ENCODE measurements at places on chromosomes 7 and 10. TPM values are rescaled to one million over a fixed set of nuclear protein-coding genes. Genes with fewer than 3 reads are reported as not detected.

Gene TMEM140
- 36.5 TPM for total RNA-seq

Gene SLC29A4
- 0.45 TPM for total RNA-seq

Gene ARPC1A
- total RNA-seq, result 68.9 TPM

Gene PRSS1
- total RNA-seq, result not detected

Gene ABCB4
- total RNA-seq, result not detected

Gene PRR15
- total RNA-seq, result not detected

Gene CREM
- total RNA-seq, result 154 TPM

Gene METTL27
- 3.3 TPM for total RNA-seq

Gene DLX5
- total RNA-seq, result not detected

DNA sequence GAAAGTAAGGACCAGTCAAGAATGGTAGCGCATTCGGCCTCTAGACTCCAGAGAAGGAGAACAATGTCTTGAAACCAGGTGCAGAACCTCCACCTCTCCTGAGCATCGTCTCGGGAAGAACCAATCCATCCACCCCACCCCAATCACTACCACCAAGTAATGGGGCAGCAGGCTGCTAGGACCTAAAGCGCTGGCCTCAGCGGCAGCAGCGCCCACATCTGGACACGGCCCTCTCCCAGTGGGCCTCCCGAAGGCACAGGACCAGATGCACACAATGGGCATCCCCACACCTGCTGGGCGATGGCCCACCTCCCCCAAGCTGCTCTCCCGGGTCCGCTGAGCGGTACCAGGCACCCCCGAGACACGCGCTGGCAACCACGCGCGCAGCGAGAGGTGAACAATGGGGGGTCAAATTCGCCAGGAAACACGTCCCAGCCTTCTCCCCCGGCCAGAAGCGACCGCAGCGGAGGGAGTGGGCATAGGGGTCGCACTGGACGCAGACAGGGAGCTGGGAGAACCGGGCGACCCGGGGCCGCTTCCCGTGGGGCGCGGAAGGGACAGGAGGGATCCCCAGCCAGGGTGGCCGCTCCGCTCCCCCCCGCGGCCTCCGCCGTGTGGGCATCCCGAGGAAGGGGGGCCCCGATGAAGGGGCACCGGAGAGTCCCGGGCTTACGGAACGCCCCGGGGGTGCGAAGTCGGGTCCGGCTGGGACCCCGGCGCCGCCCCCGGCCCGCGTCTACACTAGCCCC, 506 bp downstream of the CTTNBP2 start:
- H3K27me3 ChIP-seq, result peaks cover 35% of the 10 kb centered on the region
- no peak overlapping the region for H3K4me3 ChIP-seq
- no peak overlapping the region for H3K27ac ChIP-seq
- H3K36me3 ChIP-seq, result no peaks in the 10 kb centered on the region
- no peak for DNase-seq

GRCh38 chr7:73817121-73817520, 13.7 kb upstream of the CLDN4 start:
- H3K36me3 ChIP-seq, result no peaks in the 10 kb centered on the region
- no peaks in the 10 kb centered on the region for H3K4me1 ChIP-seq
- DNase-seq, result no peak
- no peak overlapping the region for H3K4me3 ChIP-seq
- H3K27me3 ChIP-seq, result peaks cover 8% of the 10 kb centered on the region

DNA sequence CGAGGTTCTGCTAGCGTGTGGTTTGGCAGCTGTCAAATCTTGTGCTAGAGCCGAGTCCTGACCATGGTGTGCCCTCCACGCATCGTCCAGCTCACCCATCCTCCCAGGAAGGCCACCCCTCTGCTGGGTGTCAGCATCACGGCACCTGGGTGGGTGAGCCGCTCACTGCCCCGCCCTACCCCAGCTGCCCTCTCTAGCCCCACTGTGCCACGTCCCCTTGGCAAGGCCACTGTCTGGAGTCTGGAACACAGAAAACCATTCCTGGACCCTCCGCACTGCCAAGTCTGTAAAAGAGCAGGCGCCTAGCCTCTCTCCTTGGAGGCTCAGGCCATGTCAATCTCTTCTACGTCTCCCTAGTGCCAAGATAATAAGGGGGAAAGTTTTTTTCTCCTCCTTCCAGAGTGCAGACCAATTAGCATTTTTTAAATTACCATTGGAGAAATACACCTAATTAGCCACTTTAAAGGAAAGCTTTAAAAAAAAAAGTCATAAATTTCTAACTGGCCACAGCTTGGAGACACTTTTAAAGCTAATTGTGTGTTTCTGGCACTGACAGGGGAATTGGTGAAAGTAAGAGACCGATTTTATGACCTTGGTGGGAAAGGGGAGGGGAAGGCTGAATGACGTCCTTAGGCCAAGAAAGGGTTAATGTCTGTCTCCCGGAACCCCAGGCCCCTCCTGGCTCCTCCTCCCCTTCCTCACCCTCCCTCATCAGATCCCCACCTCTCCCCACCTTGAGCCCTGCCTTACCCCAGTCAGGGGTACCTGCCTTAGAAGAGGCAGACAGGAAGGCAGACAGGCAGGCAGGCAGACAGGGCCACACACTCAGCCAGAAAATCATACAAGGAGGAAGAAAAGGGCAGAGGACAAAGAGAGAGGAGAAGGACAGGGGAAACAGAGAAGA, 151.2 kb downstream of the PLXNA4 start:
- H3K27me3 ChIP-seq, result peaks cover 26% of the 10 kb centered on the region
- H3K36me3 ChIP-seq, result peaks cover 14% of the 10 kb centered on the region
- DNase-seq, result no peak
- peaks cover 22% of the 10 kb centered on the region for H3K4me1 ChIP-seq

DNA sequence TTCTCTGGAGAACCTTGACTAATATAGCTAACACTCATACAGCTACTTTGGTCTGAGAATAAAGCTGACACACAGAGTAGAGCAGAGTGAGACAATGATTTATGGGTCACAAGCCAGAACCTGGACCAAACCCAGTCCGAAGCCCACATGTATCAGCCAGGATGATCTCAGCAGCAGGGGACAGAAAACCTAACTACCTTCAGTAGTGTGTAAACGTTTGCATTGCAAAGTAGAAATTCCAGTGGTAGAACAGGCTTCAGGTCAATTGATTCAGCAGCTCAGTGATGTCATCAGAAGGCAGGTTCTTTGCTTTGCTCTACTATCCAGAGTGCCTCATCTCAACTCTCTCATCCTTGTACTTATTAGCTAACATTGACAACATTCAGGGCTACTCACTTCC, 62.5 kb upstream of the PALS2 start:
- DNase-seq, result no peak
- peaks cover 6% of the 10 kb centered on the region for H3K27me3 ChIP-seq
- H3K4me1 ChIP-seq, result no peaks in the 10 kb centered on the region
- no peak overlapping the region for H3K27ac ChIP-seq
- no peaks in the 10 kb centered on the region for H3K36me3 ChIP-seq
- no peak overlapping the region for H3K4me3 ChIP-seq

GRCh38 chr7:5476001-5476400, 52.4 kb upstream of the TNRC18 start:
- H3K36me3 ChIP-seq, result no peaks in the 10 kb centered on the region
- no peak for DNase-seq
- H3K27ac ChIP-seq, result no peak overlapping the region
- peaks cover 6% of the 10 kb centered on the region for H3K4me1 ChIP-seq
- H3K27me3 ChIP-seq, result no peaks in the 10 kb centered on the region

DNA sequence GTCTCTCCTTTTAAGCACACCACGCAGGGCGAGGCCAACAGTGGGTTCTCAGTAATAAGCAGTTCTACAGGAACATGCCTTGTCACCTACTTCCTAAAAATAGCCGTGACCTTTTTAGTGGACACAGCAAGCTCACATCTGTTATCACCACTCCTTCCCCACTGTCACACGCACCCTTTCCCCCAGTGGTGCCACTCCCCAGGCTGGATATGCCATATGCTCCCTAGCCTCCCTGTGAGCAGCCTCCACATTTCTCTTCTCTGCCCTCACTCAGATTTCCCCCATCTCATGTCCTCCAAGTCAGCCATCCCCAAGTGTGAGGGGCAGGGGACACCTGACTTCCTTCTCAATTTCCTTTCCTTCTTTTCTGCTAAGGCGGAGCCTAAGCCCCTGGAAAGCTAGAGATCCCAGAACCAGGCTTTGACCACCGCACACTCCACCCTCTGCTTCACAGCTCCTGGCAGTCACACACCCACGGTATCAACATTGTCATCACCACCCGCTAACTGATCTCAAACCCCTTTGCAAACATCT, 3.7 kb downstream of the ANXA11 start:
- no peaks in the 10 kb centered on the region for H3K27me3 ChIP-seq
- peaks cover 43% of the 10 kb centered on the region for H3K36me3 ChIP-seq
- peak overlapping the region; percentile 80 for H3K27ac ChIP-seq
- peak overlapping the region; percentile 31 for H3K4me3 ChIP-seq

- H3K4me1 ChIP-seq, result no peaks in the 10 kb centered on the region
- H3K4me3 ChIP-seq, result no peak overlapping the region
- no peak for DNase-seq
- no peaks in the 10 kb centered on the region for H3K27me3 ChIP-seq
- no peaks in the 10 kb centered on the region for H3K36me3 ChIP-seq
- no peak overlapping the region for H3K27ac ChIP-seq
These were observed 401.2 kb downstream of the THSD7A start for GRCh38 chr7:11430841-11431240.

GRCh38 chr10:87054373-87055295, 34.5 kb downstream of the FAM25A start:
- no peak overlapping the region for H3K4me3 ChIP-seq
- DNase-seq, result no peak
- H3K4me1 ChIP-seq, result peaks cover 2% of the 10 kb centered on the region
- no peaks in the 10 kb centered on the region for H3K27me3 ChIP-seq
- peaks cover 53% of the 10 kb centered on the region for H3K36me3 ChIP-seq
- no peak overlapping the region for H3K27ac ChIP-seq

DNA sequence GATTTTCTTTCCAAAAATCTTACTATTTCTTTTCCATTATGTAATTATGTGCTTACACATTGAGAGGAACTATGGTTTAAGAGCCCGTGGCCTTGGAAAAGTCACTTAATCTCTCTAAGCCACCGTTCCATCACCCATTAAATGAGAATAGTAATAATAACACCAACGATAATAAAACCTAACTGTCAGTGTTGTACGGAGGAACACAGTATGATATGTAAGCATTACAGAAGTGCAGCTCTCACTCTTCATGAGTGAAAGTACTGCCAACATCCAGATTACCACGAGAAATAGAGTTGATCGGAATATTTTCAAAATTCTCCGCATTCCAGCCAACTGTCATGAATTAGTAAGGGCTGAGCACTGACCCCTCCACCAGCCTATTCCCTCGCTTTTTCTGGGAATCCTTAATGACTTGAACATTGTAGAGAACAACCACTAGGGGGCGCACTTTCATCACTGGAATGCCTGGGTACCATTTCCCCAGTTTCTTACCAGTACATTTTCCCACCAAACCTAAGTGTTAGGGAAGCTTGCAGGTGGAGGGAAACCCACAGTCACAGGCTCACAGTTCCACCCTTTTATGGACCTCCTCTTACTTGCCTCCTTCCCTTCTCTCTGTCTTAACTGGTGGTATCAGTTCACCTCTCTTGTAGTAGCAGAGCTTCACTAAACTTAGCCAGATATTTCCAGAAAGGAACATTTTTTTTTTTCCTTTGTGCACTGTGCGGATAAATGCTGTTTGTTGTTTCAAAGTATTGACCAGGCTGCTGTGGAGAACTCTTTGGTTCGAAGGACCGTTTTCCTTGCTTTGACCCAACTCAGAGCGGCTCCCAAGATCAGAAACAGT, 27.8 kb downstream of the NKX2-3 start:
- peak; percentile 37 for DNase-seq
- H3K36me3 ChIP-seq, result no peaks in the 10 kb centered on the region
- H3K4me3 ChIP-seq, result no peak overlapping the region
- H3K27ac ChIP-seq, result no peak overlapping the region
- peaks cover 38% of the 10 kb centered on the region for H3K27me3 ChIP-seq
- peaks cover 15% of the 10 kb centered on the region for H3K4me1 ChIP-seq

GRCh38 chr7:5230265-5231067, 40.4 kb downstream of the WIPI2 start:
- H3K36me3 ChIP-seq, result peaks cover 34% of the 10 kb centered on the region
- H3K4me3 ChIP-seq, result no peak overlapping the region
- no peak for DNase-seq
- H3K27me3 ChIP-seq, result no peaks in the 10 kb centered on the region
- no peaks in the 10 kb centered on the region for H3K4me1 ChIP-seq

DNA sequence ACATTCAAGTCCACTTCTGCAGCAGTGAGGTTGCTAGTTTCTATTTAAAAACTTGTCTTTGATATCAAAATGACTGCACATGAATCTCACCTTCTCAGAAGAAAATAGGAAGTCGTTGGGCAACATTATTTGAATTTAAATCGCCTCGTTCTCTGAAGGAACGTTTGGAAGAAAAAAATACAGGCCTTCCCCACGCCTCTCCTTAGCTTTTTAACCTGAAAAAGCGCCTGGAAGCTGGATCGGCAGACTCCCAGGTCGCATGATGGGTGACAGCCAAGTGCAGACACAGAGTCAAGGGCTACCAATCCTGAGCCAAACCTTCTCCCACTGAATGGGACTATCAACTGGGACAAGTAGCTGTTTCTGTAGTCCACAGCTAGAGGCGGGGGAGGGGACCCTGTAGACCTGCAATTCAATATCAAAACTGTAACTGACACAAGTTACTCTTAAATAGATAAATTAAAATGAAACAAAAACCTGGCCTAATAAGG, 2.2 kb downstream of the FAM53B start:
- peaks cover 11% of the 10 kb centered on the region for H3K36me3 ChIP-seq
- H3K4me3 ChIP-seq, result peak overlapping the region; percentile 95
- peaks cover 67% of the 10 kb centered on the region for H3K4me1 ChIP-seq
- no peak for DNase-seq
- peak overlapping the region; percentile 77 for H3K27ac ChIP-seq

GRCh38 chr10:78672918-78673317, 395.8 kb upstream of the ZMIZ1 start:
- H3K27me3 ChIP-seq, result peaks cover 29% of the 10 kb centered on the region
- no peak for DNase-seq
- H3K27ac ChIP-seq, result no peak overlapping the region
- H3K4me3 ChIP-seq, result no peak overlapping the region

GRCh38 chr7:145729691-145730090, 386.9 kb upstream of the CNTNAP2 start:
- H3K27me3 ChIP-seq, result no peaks in the 10 kb centered on the region
- no peaks in the 10 kb centered on the region for H3K4me1 ChIP-seq
- no peaks in the 10 kb centered on the region for H3K36me3 ChIP-seq
- no peak overlapping the region for H3K4me3 ChIP-seq
- no peak overlapping the region for H3K27ac ChIP-seq

DNA sequence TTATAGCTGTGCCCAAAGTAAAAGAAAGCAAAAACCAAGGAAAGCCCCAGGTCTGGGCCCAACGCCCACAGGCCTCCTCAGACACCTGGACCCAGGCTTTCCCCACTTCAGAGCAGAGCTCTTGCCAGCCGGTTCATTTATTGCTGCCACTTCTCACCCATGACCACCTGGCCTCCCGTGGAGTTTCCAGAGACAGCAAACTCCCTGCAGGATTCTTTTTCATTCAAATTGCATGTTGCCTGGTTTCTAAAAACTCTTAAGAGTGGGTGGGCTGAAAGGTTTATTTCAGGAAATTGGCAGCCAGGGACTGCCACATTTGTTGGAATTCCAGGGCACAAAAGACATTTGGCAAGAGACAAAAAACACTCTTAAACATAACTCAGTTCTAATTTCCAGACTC, 4.7 kb downstream of the VOPP1 start:
- H3K27me3 ChIP-seq, result no peaks in the 10 kb centered on the region
- H3K27ac ChIP-seq, result no peak overlapping the region
- no peak for DNase-seq
- H3K4me3 ChIP-seq, result no peak overlapping the region
- H3K4me1 ChIP-seq, result peaks cover 63% of the 10 kb centered on the region

- no peak for DNase-seq
- H3K27ac ChIP-seq, result no peak overlapping the region
- H3K4me3 ChIP-seq, result no peak overlapping the region
- no peaks in the 10 kb centered on the region for H3K36me3 ChIP-seq
- H3K27me3 ChIP-seq, result no peaks in the 10 kb centered on the region
These were observed 1017.5 kb downstream of the XPNPEP1 start for GRCh38 chr10:108905821-108906220.

- no peak for DNase-seq
- peaks cover 3% of the 10 kb centered on the region for H3K27me3 ChIP-seq
- peaks cover 17% of the 10 kb centered on the region for H3K36me3 ChIP-seq
- peaks cover 45% of the 10 kb centered on the region for H3K4me1 ChIP-seq
These were observed 977 bp downstream of the CALU start for GRCh38 chr7:128739990-128740682.

All from activated CD4-positive, alpha-beta memory T cell treated with anti-CD3 and anti-CD28 coated beads, Interleukin-2, amount 10 ng/mL, durations not matched to agents 7 days and 5 days (primary cell).